Activated naive CD4-positive, alpha-beta T cell treated with anti-CD3 and anti-CD28 coated beads, Interleukin-2, amount 10 ng/mL, durations not matched to agents 7 days and 5 days (primary cell): ENCODE measurements at places on chromosomes 1 and 21.

- DNase-seq: no peak
These were observed 36.9 kb upstream of the HIVEP3 start for GRCh38 chr1:41955461-41956159.

GRCh38 chr1:1956586-1957532 is 37.8 kb upstream of the TMEM52 start:
- DNase-seq: no peak

DNA sequence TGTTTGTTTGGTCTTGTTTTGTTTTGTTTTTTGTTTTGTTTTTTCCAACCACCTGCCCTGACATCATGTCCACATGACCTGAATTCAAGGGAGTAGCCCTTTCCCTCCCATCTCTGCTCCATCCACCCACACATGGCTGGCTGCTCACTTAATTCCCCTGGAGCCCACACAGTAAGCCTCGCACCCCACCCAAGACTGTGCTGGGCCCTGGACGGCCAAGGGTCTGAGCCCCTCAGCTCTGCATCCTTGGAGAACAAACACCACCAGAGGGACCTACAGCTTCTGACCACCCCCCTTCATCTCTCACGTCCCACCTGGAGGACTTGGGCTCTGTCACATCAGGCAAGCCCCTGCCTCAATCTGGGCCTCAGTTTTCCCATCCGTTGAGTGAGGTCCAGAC is 39.1 kb downstream of the MATN1 start:
- DNase-seq: no peak

GRCh38 chr21:35646606-35647005 is 413.7 kb downstream of the SETD4 start:
- DNase-seq: no peak

- no peak for DNase-seq
These were observed 214.1 kb upstream of the USP24 start for GRCh38 chr1:55428944-55429931.

GRCh38 chr1:14529475-14529874 is 69.0 kb upstream of the KAZN start:
- no peak for DNase-seq

DNA sequence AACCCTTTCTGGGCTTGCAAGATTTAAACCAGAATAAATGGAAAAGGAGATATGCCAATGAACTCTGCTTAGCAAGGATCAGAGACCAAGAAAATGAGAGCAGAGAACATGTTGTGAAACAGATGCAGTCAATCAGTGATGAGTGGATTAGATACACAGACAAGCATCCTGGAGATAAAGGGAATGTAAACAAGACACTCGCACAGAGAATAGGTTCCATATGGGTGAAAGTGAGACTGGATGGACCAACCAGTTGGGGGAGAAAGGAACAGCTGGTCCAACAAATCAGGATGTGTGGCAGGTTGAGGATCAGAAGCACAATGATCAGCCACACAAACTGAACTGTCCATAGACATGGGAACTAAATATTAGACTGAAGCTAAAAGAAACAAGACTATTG is 338.2 kb downstream of the ASTN1 start:
- DNase-seq: no peak

DNA sequence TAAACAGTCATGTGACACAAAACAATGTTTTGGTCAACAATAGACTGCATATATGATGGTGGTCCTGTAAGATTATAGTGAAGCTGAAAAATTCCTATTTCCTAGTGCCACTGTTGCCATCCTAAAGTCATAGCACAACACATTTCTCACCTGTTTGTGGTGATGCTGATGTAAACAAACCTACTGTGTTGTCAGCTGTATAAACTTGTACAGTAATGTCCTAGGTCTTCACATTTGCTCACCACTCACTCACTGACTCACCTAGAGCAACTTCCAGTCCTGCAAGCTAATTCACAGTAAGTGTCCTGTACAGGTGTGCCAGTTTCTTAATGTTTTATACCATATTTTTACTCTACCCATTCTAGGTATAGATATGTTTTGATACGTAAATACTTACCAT is 326.1 kb upstream of the USP24 start:
- no peak for DNase-seq

GRCh38 chr1:91764471-91765115 is 121.4 kb downstream of the TGFBR3 start:
- DNase-seq: no peak

DNA sequence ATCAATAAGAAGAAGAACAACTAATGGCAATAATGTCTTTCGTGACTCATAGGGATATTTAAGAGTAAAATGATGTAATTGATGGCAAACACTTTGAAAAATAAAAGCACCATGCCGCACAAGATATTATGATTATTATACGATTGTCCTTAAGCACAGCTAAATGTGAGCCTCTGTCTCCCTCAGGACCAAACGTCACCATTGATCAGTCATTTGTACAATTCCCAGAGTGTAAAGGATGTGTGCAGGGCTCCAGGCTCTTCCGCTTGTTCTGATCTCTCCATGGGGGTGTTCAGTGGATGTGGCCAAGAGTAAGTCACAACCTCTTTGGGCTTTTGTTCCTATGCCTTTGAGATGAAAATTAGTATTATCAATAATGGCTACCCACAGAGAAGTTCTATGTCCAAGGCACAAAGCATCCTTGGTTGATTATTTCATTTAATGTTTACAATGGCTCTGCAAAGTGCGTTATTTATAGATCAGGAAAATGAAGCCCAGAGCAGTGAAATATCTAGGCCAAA is 17.7 kb upstream of the C1orf87 start:
- DNase-seq: no peak

GRCh38 chr1:151061704-151062103 is 1.5 kb downstream of the MLLT11 start:
- no peak for DNase-seq

GRCh38 chr1:45340816-45341466 is 701 bp upstream of the MUTYH start:
- DNase-seq: peak; percentile 40

DNA sequence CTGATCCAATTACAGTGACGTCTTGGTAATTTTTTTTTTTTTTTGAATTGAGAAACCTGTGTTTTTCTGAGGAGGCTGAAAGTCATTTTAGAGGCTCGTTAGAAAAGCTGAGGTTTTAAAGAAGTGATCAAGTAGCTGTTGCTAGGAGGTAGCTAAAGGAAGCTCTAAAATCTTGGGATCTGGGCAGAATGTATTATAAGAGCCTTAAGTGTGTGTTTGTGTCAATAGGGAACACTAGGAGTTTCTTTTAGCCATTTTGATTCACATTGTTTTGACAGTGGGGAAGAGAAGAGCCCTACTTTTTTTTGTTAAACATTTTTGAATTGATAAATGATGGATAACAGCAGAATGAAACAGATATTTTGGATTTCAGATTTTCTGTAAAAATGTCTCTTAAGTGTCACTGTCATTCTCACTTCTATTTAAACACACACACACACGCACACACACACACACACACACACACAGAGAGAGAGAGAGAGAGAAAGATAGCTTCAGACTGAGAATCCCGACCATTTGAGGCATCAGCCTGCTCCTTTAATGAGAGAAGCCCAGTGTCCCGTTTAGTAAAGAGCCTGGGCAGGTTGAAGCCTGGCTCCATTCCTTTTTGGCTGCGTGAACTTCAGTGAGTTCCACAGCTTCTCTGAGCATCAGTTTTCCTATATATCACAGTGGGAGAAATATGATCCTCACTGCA is 79.1 kb upstream of the GPR88 start:
- no peak for DNase-seq

DNA sequence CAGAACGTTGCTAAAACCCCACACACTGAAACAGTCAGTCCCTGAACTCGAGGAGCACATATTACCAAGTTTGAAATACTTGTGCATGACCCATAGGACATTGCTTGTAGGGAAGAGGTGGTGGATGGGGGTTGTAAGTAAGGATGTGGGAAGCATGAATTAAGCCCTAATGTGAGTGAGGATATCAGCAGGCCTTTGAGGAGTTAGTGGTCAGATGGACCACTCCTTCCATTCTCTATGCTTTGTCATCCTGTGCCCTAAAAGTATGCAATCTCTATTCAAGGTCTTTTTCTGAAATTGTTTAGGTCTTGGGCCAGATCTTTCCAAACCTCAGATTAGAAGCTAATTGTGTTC is 70.9 kb upstream of the SAMSN1 start:
- no peak for DNase-seq

DNA sequence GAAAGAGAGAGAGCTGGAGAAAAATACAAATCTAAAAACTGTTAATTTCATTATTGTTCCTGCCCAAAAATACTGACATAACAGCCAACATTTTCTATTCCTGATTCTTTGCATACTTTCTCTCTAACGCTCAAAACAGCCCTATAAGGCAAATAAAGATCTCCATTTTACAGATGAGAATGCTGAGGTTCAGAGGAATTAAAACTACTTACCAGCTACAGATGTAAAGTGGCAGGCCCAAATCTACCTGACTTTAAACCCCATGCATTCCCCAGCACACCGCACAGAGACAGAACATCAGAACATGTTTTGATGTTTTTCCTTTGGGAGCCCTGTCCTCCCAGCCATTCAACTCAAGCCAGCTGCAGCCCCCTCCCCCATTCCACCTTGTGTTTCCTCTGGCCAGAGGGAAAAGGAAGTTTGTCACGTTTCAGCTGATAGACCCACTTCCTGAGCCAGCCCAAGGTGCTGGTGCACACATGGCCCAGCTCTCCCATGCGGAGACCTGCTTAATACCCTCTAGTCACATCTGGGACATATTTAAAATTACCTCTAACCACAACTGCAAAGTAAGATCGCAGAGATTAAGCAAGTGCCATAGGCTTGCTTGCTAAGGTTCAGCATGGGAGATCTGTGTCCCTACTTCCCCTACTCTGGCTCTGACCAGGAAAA is 133.1 kb upstream of the NFIA start:
- no peak for DNase-seq

GRCh38 chr1:185862235-185862634 is 128.0 kb downstream of the HMCN1 start:
- no peak for DNase-seq

- DNase-seq: no peak
These were observed 109.0 kb downstream of the ETS2 start for GRCh38 chr21:38914528-38915293.

GRCh38 chr1:37553927-37554808 is at the start of gene SNIP1:
Gene SNIP1, minus strand, starts transcription at chr1:37554293. Its CDS starts 64 bp downstream, at chr1:37554229.
- DNase-seq: peak; percentile 95

DNA sequence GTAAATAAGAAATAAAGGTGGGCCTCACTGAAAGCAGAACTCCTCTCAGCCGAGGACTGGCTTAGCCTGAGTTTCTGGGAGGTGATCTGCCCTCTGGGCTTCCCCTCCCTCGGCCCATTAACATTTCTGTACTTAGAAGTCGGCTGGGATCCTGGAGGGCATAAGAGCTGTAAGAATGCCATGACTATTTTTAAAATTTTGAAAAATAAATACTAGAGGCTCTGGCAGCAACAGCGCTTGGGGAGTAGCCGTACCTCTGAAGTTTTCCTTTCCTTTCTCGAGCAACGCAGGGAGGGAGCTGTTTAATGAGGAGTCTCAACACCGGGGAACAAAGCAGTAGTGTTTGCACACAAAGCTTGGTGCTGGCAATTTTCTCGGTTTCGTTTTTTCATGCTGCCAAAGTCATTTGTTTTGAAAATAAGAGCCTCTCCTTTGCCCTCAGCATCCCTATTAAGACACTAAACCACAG is 498.7 kb downstream of the SMYD3 start:
- DNase-seq: no peak

DNA sequence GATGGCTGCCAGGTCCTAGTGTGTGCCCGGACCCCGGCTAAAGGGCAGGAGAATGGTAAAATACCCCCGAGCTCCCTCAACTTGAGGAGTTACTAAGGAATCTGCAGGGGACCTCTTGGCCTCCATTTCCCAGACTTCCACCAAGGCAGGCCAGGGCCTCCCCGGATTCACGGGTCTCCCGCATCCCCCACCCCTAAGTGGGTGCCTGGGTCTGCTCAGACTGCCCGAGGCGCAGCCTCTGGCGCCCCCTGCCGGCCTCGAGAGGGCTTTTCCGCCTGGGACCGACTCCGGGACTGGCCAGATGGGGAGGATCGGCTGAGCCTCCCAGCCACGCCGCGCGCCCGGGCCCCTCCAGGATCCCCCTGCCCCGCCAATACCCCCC is 1.7 kb downstream of the PLEKHG5 start:
- DNase-seq: peak; percentile 85

GRCh38 chr1:64917328-64917861 is 49.0 kb downstream of the JAK1 start:
- no peak for DNase-seq

- DNase-seq: no peak
These were observed 43.7 kb downstream of the CDK18 start for GRCh38 chr1:205547936-205548827.

DNA sequence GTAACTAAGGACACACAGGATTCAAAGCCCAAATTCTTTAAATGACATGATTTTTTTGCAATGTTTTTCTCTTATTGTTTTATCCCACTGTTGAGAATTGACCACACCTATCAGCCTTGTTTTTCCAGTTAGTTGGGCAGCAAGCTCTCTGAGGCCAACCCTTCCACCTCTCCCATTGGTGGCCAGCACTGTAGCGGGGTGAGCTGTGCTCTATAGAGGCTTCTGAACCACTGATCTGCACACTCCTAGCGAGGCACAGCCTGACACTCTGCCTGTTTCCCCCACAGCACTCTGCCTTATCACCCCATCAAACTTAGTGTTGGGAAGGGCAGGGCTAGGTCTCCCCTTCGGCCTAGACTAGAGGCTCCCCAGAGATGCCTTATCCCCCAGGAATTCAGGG is 19.5 kb downstream of the AHDC1 start:
- no peak for DNase-seq

GRCh38 chr1:197173571-197174507 is 27.4 kb upstream of the ASPM start:
- no peak for DNase-seq

DNA sequence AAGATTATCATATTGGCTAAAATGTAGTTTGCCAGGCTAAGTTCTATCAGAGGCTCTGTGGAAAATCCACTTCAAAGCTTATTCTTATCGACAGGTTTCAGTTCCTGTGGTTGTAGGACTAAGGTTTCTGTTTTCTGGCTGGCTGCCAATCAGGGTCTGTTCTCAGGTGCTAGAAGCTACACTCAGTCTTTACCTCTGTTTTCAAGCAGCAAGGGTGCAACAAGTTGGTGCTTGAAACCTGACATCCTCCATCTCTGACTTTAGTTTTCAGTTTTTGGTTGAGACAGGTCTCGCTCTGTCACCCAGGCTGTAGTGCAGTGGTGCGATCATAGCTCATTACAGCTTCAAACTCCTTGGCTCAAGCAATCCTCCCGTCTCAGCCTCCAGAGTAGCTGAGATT is 15.3 kb upstream of the TMCO2 start:
- DNase-seq: peak; percentile 91

GRCh38 chr1:200670242-200671118 is 773 bp upstream of the DDX59 start:
- peak; percentile 44 for DNase-seq

- DNase-seq: no peak
These were observed 66.2 kb downstream of the VPS13D start for GRCh38 chr1:12296016-12296415.
